Stimulated activated naive CD8-positive, alpha-beta T cell treated with anti-CD3 and anti-CD28 coated beads, Interleukin-15, amount 100 ng/mL, for 72 hours (primary cell): ENCODE measurements at places on chromosomes 2 and 18.

- DNase-seq, result no peak
These were observed 650.1 kb upstream of the VRK2 start for GRCh38 chr2:57396355-57397098.

DNA sequence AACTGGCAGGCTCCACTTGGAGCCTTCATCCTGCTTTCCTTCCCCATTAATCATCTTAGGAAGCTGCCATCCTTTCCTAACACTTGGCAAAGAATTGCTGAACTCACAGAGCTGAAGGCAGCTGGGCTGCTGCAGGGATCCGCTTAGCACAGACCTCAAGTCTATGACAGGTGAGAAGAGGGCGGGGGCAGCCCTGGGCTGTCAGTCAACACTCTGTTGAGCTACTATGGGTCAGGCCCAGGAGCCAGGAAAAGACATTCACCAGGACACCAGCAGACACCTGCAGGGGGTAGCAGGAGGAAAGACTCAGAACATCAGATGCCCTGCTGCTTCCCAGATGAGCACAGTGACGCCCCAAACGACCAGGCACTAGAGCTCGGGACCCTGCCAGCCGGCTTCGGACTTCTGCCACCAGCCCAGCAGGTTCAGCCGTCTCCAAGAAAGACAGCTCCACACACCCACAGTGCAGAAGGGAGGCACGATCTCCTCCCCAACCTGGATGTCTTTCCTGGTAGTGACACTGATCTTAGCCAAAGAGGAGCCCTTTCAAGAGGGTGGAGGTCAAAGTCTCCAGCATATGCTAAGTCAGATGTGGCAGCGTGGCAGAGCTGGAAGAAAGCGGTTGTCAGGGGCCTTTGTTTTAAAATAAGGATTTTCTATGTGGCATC, 55.2 kb downstream of the SNORC start:
- no peak for DNase-seq

DNA sequence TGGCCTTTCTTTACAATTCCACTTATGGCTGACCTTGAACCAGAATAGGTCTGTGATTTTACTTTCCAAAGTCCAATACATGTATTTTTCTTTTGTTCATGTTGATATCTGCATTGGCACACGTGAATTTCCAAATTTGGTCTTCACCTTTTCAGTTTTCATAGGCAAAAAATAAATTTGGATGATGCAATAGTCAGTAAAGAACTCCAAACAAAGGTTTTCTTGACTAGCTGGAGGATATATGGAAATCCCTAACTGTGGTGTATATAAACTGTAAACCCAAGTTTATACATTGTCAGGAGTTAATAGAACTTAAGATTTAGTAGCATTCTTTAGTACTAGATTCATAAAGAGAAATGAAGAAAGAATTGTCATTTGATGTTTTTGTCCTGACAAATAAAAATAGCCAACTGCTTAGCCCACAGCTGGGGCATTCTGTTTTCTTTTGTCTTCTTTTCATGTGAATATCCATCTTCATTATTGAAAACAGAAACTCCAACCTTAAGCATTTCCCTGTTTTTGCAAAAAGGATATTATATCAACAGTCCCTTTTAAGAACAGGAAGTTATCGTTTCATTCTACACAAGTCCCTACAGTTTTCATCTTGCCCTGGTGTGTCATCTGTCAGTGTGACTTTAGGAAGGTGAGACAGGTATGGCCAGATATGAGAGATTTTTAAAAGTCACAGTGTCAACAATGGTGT, 132.9 kb downstream of the BCL2 start:
- no peak for DNase-seq

GRCh38 chr2:180991820-180992219, 11.4 kb downstream of the UBE2E3 start:
- DNase-seq, result no peak

DNA sequence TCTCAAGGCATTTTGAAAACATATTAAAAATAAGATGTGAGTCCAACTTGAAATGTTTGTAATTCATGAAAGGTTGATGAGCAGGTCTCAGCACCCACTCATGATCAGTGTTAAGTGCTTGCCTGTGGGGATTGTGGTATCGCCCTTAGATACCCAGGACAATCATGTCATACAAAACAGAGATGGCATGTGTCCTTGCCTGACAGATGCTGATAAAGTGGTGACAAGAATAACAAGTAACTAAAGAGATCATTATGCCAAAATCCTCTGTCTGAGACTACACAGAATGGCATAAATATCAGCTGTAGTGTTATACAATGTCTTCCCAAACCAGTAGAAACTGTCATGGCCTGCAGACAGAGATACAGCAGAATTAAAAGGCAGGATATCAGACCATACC, 930.3 kb downstream of the SUCLG1 start:
- DNase-seq, result no peak

DNA sequence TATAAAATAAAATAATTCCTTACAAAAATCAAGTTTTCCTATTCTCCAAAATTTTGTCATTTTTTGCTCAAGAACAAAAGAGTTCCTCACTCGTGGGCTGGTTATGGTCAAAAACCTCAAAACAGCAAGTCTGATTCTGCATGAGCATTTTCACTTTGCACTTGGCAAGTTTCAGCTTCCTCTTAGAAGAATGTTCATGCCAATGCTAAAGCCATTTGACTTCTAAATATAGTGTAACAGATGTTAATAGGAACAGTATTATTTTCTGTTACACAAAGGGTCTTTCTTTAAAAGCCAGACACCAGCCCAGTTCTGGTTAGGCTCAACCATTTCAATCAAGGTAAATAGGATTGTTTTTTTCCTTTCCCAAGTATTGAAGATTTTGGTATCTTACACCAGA, 261.3 kb upstream of the CCDC68 start:
- no peak for DNase-seq

GRCh38 chr2:8441986-8442385, 239.9 kb upstream of the ID2 start:
- peak; percentile 1 for DNase-seq

DNA sequence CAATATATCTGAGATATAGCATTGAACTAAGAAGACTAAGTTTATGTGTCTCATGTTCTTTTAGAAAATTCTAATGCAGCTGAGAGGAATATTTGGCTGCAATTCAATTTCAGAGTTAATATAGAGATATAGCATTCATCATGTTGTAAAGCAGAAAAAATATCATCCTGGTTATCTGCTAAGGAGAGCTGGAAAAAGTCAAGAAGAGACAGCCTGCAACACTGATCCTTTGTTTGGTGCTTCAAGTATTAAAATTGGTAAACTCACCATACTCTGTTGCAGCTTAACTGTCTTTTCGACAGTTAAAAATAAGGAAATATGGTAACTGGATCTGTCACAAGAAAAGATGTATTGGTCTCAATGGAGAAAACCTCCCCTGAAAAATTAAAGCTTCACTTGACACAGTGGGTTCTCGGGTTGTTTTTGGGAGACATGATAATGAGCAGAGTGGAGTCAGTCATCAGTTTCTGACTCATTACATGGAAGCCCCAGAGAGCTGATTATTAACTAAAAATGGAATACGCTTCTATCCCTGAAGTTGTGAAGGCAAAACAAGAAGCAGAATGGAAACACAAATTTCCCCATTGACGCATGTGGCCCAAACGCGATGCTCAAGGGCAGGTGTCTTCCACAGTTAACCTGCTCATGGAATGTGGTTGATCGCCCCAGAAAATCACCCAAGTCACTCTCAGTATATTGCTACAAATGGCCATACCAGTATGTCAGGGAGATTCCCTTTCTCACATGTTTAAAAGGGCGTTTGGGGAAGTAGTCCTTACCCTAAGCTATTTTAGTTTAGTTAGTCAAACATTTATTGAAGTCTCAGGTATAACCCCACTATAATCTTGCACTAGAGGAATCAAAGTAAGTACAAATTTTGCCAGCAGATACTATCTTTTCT, 8.2 kb downstream of the BCL2 start:
- DNase-seq, result no peak

GRCh38 chr2:130336877-130337734, 5.6 kb upstream of the IMP4 start:
- DNase-seq, result peak; percentile 37

GRCh38 chr18:76369791-76370190, 125.3 kb downstream of the ZNF516 start:
- DNase-seq, result no peak

DNA sequence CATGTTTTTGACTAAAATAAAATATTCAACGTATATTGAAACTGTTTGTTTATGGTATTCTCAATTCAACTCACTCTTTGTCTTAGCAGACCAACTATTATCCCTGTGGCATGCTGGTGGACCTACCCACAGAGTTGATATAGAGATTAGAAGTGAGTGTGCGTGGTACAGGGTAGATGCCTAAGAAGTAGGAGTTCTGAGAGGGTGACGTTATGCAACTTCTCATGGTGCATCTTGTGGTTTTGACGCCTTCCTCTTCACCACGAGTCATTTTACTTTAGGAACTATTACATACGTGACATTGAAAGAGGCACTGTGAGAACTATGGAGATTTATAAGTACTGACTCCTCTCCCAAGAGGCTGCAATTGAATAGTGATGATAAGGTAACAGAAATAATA, 26.6 kb upstream of the NAPG start:
- DNase-seq, result peak; percentile 24

- DNase-seq, result no peak
These were observed 115.6 kb downstream of the LPIN1 start for GRCh38 chr2:11862049-11862448.

- DNase-seq, result no peak
These were observed 177.2 kb downstream of the KLHL29 start for GRCh38 chr2:23562143-23562542.

DNA sequence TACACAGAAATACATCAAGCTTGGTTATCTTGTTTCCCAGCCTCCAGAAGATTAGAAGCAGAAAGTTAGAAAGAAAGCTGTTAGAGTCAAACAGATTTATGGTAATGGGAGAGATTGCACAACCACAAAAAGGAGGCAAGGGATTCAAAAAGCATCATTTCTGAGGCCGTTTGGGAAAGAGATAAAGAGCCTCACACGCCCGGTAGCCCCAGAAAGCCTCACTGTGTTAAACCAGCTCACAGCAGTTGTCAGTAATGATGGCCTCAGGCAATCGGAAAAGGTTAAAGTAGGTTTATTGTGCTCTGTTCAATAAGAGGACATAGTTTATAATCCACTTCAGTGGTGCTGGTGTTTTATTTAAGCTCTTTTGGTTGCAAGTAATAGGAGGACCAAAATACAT, 111.3 kb downstream of the DCC start:
- no peak for DNase-seq

DNA sequence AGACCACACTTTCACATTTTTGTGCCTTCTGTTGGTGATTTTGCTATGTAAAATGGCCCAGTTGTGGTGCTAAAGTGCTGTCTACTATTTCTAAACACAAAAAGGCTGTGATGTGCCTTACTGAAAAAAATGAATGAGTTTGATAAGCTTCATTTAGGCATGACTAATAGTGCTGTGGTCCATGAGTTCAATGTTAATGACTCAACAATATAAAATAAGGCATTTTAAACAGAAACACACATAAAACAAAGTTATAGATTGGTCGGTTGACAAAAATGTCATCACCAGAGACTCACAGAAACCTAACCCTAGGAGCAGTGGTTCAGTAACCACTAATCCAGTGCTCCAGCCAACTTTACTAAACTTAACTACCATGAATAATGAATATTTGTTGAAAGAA, 160.0 kb downstream of the DNAH6 start:
- no peak for DNase-seq

DNA sequence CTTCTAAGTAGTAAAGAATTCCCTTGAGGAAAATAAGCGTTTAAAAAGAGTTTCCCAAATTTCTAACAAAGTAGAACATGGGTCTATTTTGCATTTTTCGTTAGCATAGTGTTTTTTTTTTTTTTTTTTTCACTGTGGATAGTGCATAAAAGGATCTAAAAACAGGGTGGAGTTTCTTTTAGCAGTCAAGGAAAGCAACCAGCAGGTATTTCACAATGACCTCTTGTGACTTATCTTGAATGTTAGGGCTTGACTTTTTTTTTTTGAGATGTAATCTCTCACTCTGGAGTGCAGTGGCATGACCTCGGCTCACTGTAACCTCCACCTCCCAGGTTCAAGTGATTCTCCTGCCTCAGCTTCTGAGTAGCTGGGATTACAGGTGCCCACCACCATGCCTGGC, 14.9 kb upstream of the DGKD start:
- no peak for DNase-seq

- DNase-seq, result no peak
These were observed 424.2 kb downstream of the TSN start for GRCh38 chr2:122179492-122180165.

DNA sequence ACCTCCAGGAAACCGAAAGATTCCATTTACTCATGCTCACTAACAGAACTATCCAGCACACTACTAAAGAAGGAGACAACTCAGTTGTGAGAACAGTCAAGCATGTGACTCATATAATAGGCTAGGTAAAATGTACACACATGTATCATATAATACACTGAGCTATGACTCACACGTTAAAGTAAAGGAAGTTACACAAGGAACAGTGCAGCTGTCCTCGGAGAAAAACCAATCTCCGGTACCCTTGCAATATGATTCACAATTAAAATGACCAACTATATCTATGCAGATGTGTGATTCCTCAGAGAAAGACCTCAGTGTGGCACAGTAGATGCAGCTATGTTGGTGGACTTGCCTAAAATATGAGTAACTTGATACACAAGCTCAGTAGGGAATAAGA, 76.5 kb downstream of the STRN start:
- DNase-seq, result no peak

DNA sequence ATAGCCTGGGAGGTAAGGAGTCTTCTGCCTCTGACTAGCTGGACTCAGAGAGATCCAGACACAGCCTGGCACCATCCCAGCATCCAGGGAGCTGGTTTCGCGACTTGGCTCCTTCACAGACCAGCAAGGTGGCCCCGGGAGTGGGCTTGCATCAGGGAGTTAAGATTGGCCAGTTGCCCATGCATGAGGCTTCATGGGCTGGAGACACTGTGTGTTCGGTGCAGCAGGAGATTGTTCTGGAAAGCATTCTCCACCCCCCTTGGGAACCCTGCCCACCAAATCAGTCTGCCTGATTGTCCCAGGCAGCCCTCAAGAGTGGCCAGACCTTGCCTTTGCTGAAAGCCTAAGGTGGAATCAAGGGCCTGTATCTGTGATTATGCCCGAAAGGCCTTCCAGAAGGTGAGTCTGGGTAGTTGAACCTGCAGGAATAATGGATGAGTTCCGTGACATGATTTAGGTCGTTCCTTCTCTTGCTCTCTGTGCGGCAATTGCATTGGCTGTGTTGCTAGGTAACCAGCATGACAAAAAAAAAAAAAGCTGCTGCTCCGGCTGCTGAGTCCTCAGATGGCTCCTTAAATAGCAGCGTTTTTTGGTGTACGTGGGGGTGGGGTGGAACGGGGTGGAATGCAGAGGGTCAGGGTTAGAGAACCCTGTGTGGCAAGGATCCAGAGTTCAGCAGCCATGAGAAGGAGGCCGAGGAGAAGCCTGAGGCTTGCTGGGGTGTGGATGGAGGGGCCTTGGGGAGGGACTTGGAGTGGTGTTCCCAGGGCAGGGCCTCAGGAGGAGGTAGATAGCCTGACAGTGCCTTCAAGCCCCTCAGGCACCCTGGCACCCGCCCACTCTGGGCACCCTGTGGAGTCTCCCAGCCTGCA, 93.0 kb upstream of the MCFD2 start:
- no peak for DNase-seq

- no peak for DNase-seq
These were observed 27.8 kb downstream of the ANO7 start for GRCh38 chr2:241216211-241216761.
